MCF 10A (cell line): ENCODE measurements at places on chromosomes 1 and 21. TPM values are rescaled to one million over a fixed set of nuclear protein-coding genes. Genes with fewer than 3 reads are reported as not detected.

- peak; percentile 53 for DNase-seq
Measured at GRCh38 chr1:111032295-111032897, 68.7 kb upstream of the LRIF1 start.

GRCh38 chr1:3293563-3294080 is 160.8 kb upstream of the ARHGEF16 start:
- DNase-seq, result no peak

DNA sequence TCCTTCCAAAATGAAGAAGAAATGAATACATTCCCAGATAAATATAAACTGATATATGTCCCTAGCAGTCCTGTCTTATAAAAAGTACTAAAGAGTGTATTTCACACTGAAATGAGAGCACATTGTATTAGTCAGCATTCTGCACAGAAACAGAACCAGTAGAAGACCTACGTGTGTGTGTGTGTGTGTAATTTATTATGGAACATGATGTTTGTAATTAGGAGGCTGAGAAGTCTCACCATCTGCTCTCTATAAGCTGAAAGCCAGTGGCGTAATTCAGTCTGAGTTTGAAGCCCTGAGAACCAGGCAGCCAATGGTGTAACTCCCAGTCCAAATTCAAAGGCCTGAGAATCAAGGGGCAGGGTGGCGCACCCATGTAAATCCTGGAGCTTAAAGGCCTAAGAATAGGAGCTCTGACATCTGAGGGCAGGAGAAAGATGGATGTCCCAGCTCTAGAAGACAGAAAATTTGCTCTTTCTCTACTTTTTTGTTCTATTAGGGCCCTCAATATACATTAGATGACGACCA is 146.5 kb upstream of the LYPLAL1 start:
- no peak for DNase-seq

DNA sequence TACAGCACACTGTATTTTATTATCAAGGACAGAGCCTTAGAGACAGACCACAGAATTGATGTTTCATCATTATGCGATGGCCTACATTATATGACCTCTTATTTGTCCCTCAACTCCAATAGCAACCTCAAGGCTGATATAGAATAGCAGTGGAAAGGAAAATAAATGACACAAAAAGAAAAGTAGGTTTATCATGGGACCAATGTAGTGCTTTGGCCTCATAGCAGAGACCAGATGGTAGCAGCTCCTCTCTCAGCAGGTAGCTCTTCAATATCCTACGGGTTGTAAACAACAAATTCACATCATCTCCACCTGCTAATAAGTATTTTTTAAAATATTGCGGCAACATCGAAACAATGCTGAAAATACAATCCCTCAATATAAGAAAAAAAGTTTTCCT is 25.2 kb downstream of the ANP32E start:
- no peak for DNase-seq

GRCh38 chr1:9293533-9294404 is 1.1 kb downstream of the SPSB1 start:
- DNase-seq, result peak; percentile 28

The GFI1 gene
- total RNA-seq, result 0.27 TPM in 1 of 2 replicates, not detected in the other

The HOOK1 gene
- 23.3 and 25.0 TPM in 2 replicates for total RNA-seq

The BACE2 gene
- total RNA-seq, result 21.3 and 22.0 TPM in 2 replicates

The FAM151A gene
- total RNA-seq, result not detected in 2 replicates
